Left colon (tissue), 2 donors: ENCODE measurements at places on chromosomes 1 and 21.

GRCh38 chr1:119254067-119254720 is 113.7 kb upstream of the WARS2 start:
- DNase-seq, result no peak

DNA sequence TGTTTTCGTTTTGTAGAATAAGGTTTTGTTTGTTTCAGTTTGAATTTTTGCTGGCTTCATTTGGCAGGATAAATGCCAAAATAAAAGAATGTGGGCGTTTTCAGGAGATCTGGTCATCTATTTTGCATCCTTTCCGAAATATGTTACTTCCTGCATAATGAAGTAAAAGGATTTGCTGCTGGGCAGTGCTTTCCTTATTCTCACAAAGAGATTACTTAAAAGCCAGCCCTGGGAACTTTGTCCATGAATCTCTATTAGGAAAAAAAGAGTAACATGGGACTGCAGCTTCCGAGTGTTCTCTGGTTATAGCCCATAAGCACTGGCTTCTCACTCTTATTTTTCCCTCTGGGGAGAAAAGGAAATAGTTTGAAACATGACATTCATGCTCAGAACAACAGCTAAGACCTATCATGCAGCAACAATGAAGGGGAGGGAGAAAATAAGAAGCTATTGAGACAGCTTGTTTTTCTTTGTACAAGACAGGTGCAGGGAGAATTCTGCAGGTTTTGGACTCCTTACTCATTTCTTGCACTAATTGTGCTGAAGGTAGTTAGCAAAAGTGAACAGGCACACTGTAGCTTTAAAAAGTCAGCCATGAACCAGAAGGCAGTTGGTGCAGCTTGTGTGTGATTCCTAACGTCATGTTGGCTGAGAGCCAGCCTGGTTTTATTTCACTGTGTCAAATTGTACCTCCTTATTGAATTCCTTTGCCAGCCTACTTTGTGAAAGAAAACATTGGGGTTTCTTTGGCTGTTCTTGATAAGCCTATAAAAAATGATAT is at the start of gene SAMD13:
TSS of gene SAMD13 (plus strand) at position 705 of the 781 bp plus-strand sequence. CDS start 1,527 bp downstream, outside the sequence.
- DNase-seq, result peak; percentile 87

DNA sequence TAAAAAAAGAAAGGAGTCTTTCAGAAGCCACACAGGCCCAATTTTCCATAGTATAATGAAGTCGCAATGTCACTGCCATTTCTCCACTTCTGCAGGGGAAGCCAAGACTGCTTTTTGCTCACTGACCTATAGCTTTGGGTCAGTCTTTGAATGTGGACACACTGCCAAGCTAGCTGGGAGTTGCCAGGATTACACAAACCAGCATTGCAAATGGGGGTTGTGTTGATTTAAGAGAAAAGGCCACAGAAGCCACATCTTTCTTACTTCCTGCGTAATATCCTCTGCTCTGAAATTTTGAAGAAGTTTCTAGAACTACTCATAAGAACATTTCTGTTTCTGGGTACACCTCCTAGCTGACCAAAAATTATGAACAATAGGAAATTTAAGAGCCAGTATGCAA is 45.8 kb upstream of the SAMSN1 start:
- no peak for DNase-seq

DNA sequence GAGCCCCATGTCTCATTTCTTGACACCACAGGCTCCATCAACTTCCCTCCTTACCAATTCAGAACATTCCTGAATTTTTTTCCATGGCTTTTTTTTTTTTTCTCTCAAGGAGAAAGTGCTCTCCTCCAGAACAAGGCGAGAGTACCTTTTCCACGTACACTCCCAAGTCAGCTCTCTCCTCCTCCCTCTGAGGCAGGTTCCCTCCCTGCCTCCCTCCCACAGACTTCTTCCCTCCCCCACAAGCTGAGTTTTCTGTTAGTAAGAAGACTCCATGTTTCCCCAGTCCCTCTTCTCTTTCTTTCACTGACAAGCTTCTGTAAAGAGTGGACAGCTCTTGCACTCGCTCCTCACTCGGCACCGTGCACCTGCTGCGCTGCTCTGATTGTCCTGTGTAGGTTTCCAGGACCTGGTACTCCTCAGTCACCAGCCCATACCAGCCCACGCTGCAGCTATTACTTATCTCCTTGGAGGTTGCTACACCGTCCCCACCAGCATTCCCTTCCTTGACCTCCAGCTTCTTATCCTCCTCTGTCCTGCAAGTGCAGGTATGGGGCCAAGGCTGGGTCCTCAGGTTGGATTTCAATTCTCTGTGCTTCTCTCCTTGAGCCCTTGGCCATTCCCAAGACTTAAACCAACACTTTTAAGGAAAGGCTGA is 3.8 kb downstream of the TRAF5 start:
- no peak for DNase-seq

DNA sequence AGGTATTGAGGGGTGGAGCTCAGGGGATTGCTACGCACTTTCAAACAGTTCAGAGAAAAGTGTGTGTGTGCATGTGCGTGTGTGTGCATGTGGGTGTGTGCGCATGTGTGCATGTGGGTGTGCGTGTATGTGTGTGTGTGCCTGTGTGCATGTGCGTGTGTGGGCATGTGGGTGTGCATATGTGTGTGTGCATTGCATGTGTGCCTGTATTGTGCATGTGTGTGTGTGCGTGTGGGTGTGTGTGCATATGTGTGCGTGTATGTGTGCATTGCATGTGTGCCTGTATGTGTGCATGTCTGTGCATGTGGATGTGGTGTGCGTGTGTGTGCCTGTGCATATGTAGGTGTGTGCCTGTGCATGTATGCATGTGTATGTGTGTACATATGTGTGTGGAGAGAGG is 12.6 kb upstream of the KCNAB2 start:
- DNase-seq, result no peak
